Skeletal muscle cell (primary cell): ENCODE measurements at places on chromosomes 2 and 18.

DNA sequence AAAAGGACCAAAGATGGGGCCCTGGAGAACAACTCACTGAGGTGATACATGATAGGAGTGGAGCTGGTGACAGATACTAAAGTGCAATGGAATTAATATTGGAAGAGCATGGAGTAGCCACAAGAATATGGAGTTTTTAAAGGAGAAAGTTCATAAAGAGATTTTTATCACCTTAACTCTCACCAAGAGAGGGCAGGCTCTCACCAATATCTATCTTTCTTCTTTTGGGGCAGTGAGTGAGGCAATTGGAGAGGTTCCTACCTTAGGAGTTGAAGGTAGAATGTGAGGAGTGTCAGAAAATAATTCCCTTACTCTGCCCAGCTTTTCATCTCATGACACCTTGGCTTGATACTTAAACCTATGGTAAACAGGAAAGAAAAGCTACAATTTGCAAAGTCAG is 233.7 kb upstream of the CWC22 start:
- DNase-seq, result no peak

DNA sequence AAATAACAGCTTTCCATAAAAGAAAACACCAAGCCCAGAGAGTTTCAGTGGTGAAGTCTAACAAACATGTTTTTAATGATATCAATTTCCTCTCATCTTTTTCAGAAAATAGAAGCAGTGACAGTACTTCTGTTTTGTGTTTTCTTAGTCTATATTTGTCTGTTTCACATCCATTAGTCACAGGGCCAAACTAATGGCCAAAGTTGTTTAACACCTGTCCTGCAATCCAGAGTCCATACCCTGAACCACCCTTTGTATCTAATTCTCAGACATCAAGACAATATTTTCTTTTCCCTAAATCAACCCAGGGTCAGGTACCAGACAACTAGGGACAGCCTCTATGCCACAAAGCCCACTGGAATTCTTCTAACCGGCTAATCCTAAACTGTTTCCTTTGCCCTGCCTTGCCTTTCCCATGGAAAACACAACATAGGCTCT is 25.9 kb downstream of the TMSB10 start:
- DNase-seq, result no peak

DNA sequence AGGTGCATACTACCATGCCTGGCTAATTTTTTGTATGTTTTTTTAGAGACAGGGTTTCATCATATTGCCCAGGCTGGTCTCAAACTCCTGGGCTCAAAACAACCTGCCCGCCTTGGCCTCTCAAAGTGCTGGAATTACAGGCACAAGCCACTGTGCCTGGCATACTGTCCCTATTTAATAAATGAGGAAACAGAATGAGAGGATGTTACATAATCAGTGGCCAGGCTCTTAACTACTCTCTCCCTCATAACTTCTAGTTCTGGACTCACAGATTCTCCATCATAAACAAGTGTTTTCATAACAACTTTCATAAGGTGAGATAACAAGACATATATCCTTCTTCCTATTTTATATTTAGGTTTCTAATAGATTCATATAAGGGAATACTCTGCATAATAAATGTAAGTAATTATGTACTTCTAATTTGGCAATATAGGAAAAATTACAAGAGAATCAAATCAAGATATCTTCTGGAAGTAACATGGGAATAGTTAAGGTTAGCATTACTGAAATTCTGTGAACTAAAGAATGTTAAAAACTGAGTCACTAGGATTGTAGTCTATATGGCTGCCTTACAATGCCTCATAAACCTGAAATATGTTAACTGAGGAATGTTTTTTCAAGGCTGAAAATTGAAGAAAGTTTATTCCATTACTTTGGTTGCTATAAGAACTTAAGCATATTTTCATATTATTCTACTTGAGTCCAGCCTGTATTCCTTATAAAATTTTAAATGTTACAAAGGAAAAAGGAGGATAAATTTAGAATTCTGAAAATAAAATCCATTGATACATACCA is 71.3 kb downstream of the SLC25A12 start:
- no peak for DNase-seq

DNA sequence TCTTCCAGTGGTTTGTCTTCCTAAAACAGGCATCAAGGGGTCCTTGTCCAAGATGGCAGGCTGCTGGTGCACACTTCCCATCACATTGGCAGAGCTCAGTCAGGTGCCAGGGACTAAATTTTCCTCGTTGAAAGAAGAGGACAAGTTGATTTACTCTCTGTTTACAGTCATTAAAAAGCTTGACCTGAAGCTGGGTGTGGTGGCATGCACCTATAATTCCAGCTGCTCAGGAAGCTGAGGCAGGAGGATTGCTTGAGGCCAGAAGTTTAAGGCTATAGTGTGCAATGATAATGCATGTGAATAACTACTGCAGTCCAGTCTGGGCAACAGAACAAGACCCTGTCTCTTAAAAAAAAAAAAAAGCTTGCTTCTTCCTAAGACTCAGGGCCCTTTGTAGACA is 3.6 kb upstream of the PLB1 start:
- DNase-seq, result no peak

- no peak for DNase-seq
Observed at GRCh38 chr18:78082816-78083215, 833.2 kb downstream of the GALR1 start.

DNA sequence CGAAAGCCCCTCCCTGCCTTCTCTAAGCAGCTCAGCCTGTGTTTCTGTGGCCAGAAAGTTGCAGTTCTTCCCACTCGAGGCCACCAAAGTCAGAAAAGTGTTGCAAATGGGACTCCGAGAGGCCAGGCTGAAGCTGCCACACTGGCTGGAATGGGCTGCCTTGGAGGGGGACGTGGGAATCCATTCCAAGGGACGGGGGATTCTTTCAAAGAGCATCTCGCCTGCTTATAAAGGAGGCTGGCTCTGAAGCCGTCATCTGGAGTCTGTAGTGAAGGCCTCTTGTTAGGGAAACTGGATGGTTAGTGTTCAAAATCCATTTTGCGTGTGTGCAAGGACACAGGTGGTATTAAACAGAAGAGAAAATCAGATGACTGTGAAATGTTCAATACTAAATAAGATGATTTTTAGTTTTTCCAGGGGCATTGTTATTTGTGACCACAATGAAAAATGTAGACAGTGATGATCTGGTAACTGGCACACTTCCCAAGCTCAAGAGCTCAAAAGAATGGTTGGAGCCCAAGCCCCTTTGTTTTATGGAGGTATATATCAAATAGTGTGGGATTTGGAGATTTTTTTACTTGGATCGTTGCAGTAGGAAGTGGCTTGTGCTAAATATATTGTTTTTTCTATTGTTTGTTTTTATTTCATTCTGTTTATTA is 782 bp downstream of the FAM228B start:
- no peak for DNase-seq
